GM19239 (cell line): ENCODE measurements at places on chromosomes 16 and 17.

DNA sequence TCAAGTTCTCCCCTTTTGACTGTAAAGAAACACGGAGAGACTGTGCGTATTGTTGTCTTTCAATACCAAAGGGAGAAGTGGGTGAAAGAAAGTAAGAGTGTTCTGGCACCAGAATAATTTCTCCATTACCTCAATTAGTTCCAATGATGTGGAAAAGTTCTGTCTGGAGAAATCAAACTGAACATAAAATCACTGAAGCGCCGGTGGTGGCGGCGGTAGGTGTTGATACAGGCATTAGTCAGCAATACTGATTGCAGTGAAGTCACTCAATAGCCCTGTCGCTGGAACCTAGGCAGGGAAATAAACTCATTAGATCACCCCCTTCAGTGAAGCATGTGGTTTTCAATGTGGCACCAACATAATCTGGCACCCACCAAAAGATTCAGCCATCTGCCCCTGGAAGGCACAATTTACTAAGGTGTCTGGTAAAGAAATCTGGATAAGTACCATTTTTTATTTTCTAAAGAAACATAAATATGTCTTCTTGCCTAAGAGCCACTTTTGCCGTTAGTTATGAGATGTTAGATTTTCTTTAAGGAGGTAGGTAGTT is 274.2 kb upstream of the SOX9 start:
- DNase-seq, result no peak

- no peak for DNase-seq
These were observed 8.6 kb downstream of the CHD9NB start for GRCh38 chr16:53043986-53044601.

GRCh38 chr17:48615963-48616716 is 1.0 kb upstream of the HOXB8 start:
- DNase-seq, result no peak

- no peak for DNase-seq
These were observed 18.6 kb upstream of the MNT start for GRCh38 chr17:2419486-2419885.

DNA sequence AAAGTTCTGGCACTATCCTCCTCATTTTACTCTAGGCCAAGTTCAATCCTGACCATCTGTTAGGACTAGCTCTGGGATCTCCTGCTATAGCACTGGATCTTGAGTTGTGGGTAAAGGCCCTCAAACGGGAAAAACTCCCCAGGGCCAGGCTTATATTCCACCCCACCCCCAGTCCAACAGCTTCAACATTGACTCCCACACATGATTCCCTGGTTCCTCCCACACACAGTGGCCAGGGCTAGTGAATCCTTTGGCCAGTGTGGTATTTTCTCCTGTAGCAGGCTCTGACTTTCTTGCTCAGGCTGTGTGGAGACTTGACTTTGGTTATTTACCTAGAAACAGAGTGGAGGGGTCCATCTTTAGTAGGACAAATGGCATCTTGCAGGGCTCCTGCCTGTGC is 10.3 kb upstream of the AKAP10 start:
- DNase-seq, result no peak
